Activated T-helper 1 cell treated with anti-CD3 and anti-CD28 coated beads, Interleukin-2, amount 50 U/mL, for 16 hours (primary cell): ENCODE measurements at places on chromosomes 7 and 10.

DNA sequence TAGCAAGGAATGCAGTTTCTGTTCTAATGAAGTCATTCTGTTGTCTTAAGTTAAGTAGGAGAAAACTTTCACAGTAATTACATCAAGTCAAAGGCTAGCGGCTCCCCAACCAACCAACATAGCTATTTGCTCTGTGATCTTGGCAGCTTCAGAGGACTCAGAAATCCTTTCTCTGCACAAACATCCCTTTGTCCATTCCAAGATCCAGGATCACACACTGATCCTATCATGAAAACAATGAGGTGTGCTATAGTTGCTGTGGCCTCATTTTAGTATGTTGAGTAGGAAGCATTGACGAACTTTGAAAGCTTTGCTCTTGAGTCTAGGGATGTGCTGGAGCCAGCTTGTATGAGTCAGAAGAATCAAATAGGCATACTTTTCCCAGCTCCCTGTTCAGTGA is 218.2 kb upstream of the PRSS58 start:
- DNase-seq = no peak

DNA sequence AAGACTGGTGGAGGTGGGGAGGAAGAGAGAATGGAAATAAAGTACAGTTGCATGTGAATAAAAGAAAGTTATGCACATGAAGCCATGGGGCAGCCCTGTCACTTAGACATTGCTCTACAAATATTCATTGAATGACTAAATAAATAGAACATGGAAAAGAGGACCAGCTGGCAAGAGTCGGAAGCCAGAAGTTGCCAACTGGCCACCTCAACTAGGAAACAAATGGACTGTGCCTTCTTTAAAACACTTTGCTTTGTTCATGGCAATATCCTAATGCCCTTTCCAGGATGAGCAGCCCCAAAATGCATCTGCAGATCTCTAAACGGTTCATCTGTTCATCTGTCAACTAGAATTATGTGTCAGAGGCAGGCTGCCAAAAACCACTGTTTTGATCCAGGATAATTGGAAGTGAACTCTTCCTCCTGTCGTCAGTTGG is 157.3 kb downstream of the NOC3L start:
- DNase-seq = no peak

DNA sequence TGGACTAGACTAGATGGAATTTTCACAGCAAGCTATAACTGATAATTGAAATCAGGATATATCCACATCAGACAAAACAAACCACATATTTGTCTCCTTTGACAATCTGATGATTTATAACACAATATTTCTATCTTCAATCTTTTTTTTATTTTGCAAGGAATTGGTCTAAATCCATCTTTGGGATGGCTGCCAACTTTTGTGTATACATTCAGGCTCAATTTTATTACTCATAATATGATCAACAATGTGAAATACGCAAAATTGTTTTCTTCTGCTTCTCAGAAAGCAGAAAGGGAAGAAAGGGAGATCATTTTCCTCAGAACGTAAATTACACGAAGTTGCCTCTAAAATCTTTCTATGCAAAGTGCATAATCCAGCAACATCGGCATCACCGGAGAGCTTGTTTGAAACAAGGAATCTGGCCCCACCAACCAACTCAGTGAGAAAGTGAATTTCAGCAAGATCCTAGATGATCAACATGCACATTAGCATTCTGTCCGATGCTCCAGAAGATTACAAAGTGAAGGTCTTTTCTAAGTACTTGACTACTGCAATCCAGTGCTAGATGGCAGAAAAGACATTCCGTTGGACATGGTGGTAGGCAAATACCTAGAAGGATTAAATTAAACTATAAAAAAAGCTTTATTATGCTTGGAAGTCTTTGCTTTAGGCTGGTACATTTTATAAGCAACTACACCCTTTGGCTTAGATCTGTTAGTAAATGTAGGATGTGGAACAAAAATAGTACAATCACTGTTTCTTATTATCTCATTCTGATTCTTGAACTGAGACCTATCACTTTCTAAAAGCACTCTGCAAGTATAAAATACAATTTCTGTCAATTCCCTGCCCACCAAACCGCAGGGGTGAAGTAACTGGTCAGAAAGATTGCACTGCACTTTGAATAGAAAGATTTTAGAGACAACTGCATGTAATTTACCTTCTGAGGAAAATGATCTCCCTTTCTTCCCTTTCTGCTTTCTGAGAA is 126.4 kb upstream of the RSU1 start:
- DNase-seq = no peak

DNA sequence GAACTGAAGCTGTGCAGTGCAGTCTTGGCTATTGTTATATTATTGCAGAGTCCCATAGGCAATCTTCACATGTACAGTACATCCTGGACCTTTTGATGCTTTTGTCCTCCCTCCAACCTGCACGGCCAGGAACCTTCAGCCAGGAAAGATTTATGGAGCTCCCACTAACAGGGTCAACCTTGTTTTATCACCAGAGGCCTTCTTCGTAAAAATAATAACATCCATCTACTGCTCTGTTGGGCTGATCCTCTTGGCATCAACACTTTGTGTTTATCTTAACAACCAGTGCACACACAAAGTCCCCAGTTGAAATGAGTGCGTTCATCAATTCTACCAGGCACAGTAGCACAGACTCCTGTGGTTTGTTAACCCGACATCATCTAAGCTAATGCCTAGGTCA is 72.4 kb downstream of the AGMO start:
- DNase-seq = no peak

GRCh38 chr7:38880035-38880434 is 29.0 kb downstream of the VPS41 start:
- no peak for DNase-seq

GRCh38 chr7:41921453-41921981 is 218.6 kb upstream of the INHBA start:
- DNase-seq = no peak

GRCh38 chr7:158442260-158442659 is 145.4 kb downstream of the PTPRN2 start:
- no peak for DNase-seq

- no peak for DNase-seq
Measured at GRCh38 chr7:149872419-149873073, 1.2 kb upstream of the ATP6V0E2 start.

DNA sequence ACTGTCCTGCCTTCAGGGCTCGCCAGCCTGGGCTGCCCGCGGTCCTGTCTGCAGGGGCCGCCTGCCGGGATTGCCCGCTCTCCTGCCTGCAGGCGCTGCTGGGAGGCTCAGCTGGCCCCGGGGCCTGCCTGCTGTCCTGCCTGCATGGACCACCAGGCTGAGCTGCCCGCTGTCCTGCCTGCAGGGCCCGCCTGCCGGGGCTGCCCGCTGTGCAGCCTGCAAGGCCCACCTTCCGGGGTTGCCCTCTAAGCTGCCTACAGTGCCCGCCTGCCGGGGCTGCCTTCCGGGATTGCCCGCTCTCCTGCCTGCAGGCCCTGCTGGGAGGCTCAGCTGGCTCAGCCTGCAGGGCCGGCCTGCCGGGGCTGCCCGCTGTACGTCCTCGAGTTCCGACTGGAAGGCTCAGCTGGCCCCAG is 164.4 kb downstream of the GLRX3 start:
- no peak for DNase-seq

GRCh38 chr7:94434042-94434441 is 39.3 kb downstream of the COL1A2 start:
- DNase-seq = no peak

GRCh38 chr7:123283373-123283772 is 83.6 kb upstream of the SLC13A1 start:
- DNase-seq = no peak

GRCh38 chr10:11011984-11012383 is 5.7 kb upstream of the CELF2 start:
- no peak for DNase-seq

GRCh38 chr7:141257597-141257996 is 183.7 kb downstream of the TMEM178B start:
- DNase-seq = no peak

GRCh38 chr7:124702385-124702784 is 63.2 kb downstream of the GPR37 start:
- no peak for DNase-seq

DNA sequence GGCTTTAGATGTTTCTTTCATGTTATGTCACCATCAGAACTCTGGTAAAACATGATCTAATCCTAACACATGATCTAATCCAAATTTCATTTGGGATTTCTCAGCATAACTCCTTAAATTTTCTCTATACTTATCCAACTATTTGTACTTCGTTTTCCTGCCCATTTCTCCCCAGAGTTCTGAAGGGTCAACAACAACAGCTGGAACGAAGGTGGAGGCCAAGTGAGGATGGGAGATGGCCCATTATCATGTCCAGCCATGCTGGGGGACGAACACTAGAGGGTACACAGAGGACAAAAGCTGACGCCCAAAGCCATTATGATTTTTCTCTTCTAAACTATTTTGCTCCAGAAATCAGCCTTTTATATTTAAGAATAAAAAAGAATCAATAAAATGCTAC is 185.4 kb downstream of the DOCK4 start:
- DNase-seq = no peak

- DNase-seq = no peak
Measured at GRCh38 chr10:3512263-3512662, 272.7 kb downstream of the KLF6 start.

GRCh38 chr10:69372126-69372980 is 44.4 kb downstream of the TACR2 start:
- no peak for DNase-seq

- DNase-seq = no peak
Measured at GRCh38 chr7:151327659-151328058, 14.0 kb upstream of the NUB1 start.

- no peak for DNase-seq
Measured at GRCh38 chr10:47095848-47096612, 184.8 kb downstream of the PTPN20 start.

DNA sequence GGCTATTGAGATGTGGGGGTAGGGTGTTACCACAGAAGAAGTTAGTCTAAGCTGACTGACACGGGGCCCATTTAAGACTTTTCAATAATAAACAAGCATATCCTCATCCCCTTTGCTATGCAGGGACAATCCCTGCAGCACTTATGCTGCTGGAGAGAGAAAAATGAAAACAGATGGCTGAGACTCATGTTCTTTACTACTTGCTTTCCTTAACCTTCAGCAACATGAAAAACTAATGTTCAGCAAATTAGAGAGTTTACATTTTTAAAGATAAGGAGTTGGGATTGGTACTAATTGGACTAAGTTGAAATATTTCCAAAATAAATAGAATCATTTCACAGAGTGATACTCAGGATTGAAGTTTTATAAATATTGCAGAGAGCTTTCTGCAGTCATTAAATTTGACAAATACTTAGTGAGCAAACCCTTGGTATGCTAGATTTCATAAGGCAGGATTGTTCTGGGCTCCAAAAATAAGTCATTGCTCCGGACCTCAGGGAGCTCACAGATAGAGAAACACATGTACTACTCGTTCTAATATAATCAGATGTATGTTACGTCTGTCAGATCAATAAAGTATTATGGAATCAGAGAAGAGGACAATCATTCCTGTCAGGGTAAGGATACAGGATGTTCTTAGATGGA is 147.1 kb upstream of the LRRN3 start:
- no peak for DNase-seq

GRCh38 chr10:129441372-129442009 is 25.6 kb upstream of the MGMT start:
- DNase-seq = no peak

DNA sequence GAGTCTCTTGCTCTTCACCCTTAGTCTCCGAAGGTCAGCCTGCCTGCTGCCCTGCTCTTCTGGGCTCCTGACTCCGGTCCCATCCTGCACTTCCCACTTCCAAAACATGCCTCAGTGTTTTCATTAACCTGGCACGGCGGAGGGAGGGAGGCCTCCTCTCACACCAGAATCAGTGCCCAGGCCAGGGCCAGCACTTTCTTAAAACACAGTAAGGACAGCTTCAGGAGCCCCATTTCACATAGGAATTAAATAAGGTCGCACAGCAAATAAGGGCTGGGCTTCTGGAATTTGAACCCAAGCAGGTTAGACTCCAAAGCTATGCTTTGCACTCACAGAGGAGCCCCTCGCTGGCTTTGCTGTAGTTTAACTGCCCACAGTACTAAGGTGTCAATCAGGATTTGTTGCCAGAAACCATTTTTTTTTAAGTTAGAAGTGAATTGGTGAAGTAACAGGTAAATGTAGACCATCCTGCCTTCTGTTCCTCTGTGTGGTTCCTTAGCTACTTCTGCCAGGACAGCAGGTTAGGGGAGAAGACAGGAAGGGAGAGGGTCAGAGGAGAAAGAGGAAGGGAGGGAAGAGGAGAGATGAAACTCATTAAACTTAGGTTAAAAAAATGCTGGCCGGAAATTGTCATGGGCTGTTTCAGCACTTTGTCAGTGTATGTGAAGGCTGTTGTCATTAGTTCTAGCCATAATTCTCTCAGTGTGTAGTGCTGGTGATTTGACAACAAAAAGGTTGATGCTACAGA is 1.1 kb downstream of the RASSF4 start:
- no peak for DNase-seq

DNA sequence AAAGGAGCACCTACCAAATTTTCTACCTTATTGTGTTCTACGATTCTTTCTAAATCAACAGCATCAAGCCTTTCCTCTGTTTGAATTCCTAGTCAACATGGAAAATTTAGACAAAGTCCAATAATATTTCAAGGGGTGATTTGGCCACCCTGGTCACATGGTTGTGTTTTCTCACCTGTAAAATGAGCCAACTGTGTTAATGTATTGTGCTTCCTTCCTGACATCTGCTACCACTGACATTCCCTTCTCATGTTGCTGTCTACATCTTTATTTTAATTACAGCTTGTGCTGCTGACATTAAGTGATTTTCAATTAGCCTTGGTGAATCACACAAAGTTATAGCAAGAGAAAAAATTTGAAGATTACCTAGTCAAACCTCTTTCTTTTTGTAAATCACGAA is 83.0 kb upstream of the NPSR1 start:
- DNase-seq = no peak

DNA sequence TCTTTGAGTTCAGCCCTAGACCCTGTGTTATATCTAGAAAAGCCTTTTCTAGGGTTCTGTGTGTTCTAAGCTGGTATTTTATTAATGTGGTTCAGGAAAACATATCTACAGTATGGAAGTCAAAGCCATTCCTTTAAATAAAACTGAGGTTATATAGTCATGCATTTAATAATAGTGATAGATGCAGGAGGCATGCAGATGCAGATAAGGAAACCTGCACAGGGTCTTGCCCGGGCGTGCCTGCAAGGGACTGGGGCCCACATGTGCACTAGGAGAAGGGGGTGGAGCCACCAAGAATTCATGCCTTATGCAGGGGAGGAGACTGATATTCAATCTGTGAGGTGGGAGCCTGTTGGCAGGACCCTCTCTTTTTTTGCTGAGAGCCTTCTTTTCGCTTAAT is 171.5 kb downstream of the PRPF18 start:
- no peak for DNase-seq

DNA sequence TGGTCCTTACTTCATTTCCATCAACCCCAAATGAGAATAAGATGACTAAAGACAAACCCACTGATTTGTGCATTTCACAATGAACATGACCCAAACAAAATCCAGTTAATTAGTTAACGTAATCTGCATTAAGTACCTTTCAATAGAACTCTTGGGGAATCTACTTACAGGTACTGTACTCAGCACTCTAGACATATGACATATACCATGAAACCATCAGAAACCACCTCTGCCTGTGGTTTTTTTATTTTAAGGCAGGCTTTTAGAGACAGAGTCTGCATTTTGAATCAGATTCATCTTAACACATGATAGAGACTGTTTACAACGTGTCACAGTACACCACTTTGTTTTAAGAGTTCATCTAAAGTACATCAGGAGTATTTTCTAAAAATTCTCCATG is 168.4 kb downstream of the BTAF1 start:
- no peak for DNase-seq

GRCh38 chr10:88964869-88965415 is 12.4 kb upstream of the ACTA2 start:
- no peak for DNase-seq

GRCh38 chr7:135316648-135317313 is 83.1 kb downstream of the STRA8 start:
- DNase-seq = no peak
